ENCODE measurements at places on chromosomes 5 and 9.

DNA sequence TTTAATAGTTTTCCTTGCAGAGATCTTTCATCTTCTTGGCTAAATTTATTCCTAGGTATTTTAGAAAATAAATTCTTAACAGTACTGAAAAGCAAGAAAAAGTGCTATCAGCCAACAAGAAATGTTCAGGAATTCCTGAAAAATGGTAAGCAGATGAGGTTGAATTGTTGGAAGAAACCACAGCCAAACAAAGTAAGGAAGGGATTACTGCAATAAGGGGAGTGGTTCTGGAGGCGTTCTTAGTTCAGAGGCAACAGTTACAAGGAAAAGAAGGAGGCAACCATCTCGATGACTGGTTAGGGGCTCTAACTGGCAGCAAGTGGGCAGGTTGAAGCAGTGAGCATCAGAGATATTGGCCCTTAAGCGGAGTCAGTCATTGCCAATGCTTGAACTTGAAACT lies 12.8 kb upstream of the OR13J1 start:
- no peak for DNase-seq

DNA sequence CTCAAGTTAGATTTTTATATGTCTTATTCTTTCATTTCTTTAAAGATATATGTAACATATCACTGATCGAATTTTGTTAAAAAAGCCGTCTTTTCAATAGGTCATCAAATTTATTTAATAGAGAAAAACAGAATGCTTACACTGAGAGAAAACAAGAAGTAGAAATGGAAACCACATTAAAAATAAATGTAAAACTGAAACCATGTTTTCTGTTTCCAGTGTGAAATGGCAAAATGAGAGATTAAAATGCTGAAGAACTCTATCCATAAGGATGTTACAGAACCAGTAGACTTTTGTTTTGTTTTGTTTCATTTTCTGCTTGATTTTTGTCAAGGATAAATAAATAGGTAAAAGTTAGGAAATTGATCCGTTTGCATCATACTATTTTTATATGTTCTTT lies 210.1 kb downstream of the PRDM9 start:
- DNase-seq = no peak

DNA sequence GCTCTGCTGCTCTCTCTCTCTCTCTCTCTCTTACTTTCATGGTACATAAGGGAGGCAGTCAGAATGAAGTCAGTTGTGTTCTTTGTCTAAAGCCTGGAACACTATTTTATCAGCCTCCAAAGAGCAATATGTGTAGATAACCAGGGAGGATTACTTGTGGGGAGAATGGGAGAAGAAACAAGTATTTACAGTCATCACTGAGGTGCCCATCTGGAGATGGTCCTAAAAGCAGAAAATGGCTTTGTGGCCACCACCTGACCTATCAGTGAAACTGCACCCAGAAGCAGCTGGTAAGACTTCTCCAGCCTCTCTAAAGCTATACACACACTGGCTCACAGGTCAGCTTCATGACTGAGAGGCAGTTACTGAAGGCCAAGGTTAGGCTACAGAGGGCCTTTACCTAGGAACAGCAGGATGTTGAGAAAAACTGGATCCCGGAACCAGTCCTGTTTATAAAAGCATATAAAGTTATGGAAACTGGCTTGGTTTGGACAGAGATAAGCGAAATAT lies 75.1 kb downstream of the MRPS27 start:
- peak; percentile 23 for DNase-seq

- no peak for DNase-seq
Observed at GRCh38 chr9:2493529-2493928, 128.1 kb upstream of the VLDLR start.

DNA sequence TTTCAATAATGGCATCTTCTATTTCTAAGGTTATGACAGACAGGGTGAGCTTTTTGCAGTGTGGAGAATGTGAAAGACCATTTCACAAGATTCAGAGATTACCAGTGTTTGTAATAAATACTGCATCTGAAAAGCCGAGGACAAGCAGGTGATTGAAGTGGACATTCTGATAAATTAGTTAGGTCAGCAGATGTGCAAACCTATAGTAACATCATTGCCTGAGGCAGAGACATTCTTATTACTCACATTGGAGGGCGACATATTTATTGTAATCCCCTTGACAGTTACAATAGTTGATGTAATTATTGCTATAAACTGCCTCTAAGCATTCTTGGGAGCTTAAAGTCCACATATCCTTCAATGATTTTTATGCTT lies 3.3 kb downstream of the RASGRF2 start:
- DNase-seq = no peak

DNA sequence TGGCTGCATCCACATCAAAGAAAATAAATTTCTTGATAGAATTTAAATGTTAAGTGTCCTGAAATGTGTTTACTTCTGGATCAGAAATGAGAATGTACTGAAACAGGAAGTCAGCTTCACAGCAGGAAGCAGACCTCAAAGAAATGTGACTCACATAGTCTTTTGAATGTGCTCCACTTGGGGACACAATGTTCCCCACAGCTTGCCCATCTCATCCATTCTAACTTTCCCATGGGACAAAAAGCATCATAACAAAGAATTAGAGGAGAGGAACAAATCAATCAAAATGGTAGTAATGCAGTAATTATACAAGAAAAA lies 85.7 kb downstream of the GRAMD2B start:
- no peak for DNase-seq

DNA sequence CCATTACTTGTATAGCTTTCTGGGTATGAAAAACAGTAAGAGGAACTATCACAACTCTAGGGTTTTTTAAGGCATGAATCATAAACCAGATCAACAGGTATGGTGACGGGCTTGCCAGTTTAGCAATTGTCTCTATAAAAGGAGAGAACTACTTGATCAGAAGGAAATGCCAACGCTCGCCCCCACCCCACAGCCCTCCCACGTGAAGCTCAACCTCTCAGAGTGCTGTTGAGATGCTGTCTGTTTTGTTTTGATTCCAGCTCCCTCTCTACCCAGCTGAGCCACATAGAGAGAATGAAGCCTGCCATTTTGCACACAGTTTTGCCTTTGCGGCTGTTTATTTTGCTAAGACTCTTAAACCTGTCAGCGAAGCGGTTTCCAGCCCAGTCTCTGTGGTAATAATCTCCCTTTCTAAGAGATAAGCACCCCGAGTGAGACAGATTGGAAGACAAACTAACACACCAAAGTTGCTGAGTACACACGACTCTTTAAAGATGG lies 257.9 kb upstream of the ANKRD55 start:
- no peak for DNase-seq

DNA sequence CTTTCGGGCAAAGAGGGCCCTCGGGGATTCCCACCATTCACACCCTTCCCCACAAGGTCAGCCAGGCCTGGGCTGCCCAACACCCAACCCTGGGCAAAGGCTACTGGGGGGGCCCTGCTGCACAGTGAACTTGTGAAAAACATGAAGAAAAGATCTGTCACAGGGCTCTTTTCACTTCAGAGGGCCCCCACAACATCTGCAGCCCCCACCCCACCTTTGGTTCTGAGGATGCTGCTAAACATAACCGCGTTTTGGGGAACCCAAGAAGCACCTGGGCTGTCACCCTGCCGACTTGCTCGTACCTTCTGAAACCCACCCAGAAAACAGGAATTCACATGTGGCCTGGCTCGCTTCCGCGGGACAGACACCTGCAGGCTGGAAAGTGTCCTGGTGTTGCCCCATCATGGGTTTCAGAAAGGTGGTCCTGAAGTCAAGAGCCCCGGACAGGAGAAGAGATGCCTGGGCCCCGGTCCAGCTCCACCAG lies 29.3 kb downstream of the B4GALT1 start:
- no peak for DNase-seq

DNA sequence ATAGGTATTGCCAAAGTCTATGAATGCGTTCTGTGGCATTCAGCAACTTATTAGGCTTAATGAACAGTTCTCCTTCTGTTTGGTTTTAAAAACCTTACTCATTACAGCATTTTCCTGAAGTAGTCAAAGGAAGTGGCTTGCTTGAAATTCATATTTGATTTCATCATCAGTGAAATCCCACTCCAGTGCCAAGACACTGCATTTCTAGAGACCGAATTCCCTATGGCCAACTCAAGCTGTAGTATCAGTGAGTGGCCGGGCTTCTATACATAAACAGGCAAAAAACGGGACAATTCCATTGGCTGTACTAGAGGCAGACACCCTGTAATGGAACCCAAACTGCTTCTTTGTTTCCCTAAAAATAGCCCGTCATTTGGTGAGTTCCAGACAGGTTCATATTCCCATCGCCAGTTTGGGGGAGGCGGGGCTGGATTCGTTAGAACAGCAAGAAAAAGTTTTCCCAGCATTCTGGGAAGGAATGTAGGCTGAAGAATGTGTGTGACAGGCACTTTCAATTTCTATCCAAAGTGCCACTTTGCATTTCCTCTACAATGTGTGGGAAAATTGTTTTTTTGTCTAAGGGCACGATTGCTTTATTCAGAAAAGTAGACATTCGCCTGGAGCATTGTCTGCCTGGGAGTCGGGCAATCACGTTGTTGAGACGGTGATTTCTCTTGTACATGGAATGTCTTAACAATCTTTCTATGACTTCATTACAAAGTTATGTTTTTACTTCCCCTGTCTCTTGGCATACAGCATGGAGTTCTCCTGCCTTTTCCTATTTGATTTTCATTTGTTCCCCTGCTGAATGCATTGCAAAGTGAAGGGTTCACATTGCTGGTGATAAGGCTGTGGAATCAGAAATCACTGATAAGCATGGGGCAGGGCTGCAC lies 141.8 kb upstream of the MAST4 start:
- DNase-seq = no peak

DNA sequence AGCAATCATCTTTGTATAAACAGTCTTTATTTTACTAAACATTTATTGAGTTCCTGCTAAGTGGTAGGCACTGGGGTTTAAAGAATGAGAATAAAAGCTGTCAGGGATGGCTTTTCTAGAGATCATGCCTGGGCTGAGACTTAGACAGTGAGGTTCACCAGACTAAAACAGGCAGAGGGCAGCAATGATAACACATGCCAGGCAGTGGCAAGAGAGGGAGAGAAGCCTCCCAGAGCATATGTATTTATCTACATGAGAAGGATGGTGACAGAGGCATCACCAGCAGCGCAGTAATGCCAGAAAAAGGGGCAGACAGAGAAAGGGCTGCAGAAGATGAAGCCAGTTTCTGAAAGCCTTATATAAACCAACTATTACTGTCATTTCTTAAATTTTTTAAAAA lies 121.0 kb upstream of the CCDC180 start:
- no peak for DNase-seq

DNA sequence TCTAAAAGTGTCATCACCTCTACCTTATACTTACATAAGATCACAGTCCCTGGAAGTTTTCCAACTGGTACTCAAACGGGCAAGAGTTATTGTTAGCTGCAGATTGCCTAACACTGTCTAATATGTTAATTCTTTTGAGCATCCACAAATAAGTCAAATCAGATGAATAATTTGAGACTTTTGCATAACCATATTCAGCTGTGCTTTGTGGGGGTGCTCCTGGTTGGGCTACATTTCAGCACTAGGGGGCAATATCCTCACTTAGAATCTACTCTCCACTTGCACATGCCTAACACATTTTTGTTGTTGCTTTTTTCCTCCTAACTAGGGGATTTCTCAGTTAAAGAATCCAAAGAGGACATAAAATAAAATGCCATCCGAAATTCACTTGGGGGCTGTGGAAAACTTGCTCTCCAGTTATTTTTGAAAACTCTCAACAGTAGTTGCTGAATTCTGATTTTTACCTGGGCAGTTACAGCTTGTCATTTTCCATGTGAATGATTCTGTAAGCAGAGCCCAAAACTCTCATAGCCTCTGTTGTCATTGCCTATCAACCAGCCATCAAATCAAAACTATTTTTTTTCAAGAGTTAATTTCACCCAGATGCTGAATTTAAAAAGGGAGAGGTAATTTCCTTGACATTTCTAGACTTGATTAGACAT lies 71.5 kb downstream of the TRIM36 start:
- peak; percentile 27 for DNase-seq

- DNase-seq = no peak
Observed at GRCh38 chr9:117927354-117927753, 223.2 kb downstream of the TLR4 start.

DNA sequence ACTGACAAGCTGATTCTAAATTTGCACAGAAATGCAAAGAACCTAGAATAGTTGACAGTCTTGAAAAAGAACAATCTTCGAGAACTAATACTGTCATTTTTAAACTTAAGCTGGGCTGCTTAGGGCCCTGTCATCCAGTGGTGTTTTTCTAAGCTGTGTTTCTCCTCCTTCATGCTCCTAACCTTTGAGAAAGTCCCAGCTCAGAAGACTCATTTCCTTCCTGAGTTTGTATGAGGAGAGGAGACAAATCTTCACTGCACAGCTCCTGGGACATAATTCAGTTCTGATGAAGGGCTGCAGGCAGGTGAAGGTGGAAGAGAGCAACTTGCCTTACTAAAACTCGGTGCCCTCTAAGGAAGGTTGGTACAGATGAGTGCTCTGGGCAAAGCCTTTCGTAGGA lies 109.5 kb upstream of the ANKRD55 start:
- no peak for DNase-seq

DNA sequence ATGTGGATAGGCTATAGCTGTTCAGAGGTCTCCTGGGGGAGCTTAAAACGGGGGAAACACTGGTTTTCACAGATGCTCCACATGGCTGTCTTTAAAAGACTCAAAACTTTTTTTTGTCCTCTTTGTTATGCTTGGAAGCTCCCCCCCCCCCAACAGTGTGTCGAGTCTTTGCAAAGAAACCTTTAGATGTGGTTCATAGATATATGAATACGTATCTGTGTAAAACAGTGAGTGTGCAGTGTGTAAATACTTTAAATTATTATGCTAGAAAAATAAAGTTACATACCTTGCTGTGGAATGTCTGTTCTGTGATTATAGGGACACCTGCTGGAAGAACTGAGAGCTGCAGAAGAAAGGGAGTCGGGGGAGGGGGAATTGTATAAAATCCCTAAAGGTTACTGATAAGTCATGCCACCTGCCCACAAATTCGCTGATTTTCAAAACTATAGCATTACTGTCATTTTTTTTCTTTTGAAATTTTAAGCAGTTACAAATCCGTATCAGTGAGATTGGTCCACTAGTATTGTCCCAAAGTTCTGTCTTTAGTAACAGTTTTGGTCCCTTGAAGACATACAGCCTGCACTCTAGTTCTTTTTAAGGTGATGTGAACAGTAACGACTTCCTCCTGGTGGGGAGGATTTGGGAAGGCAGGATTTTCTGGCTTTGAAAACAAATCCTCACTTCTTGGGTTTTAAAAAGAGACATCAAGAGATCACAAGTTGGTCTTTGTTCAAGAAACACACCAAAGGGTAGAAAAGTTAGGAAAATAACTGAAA lies 22.9 kb downstream of the RGMB start:
- no peak for DNase-seq

DNA sequence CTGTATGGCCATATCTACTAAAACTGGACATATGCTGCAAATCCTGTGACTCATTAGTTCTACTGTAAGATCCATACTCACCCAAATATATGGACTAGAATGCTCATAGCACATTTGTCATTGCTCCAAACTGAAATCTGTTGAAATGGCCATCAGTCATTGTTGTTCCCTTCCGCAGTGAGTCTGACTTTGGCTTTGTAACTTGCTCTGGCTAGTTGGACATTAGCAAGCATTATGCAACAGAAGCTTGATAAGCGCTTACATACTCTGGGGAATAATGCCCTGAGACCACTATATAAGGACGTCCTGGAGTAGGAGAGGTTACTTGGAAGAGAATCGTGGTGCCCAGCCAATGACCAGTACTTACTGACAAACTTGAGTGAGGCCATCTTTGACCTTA lies 9.0 kb downstream of the KIAA1958 start:
- DNase-seq = no peak

Measured in NCI-H1694 (cell line).